ENCODE measurements at places on chromosomes 12 and 14. TPM values are rescaled to one million over a fixed set of nuclear protein-coding genes. Genes with fewer than 3 reads are reported as not detected.

- no peak for DNase-seq
Observed at GRCh38 chr14:56085471-56085870, 32.7 kb upstream of the PELI2 start.

DNA sequence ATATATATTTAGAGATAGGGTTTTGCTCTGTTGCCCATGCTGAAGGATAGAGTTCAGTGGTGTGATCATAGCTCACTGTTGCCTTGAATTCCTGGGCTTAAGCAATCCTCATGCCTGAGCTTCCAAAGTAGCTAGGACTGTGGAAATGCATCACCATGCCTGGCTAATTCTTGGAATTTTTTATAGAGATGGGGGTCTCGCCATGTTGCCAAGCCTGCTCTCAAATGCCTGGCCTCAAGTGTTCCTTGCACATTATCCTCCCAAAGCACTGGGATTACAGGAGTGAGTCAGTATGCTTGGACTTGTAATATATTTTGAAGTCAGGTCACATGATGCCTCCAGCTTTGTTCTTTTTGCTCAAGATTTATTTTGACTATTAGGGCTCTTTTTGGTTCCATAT, 178.0 kb downstream of the RPAP3 start:
- no peak for DNase-seq

- DNase-seq = no peak
Observed at GRCh38 chr12:77924703-77925102, 94.0 kb downstream of the NAV3 start.

DNA sequence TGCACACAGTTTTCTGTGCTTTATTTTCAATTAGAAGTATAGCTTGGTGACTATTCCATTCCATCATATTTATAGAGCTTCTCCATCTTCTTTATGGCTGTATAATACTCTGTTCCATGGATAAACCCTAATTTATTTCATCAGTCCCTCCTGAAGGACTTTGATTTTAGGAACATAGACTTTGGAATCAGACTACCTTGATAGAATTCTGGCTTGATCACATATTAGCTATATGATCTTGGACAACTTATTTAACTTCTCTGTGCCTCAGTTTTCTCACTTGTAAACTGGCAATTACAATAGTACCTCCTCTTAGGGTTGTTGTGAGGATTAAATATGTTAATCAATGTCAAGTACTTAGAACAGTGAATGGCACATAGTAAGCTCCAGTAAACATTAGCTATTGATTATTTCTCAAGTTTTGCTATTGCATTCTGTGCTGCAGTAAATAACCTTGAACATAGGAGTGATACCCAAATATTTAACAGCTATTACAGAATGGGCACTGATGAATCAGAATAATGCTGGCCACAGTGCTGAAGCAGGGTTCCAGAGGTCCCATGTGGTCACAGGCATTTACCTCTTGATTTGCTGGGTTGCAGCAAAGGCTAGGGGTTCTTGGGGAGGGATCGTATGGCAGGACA, 12.2 kb upstream of the NR1H4 start:
- no peak for DNase-seq

- no peak for DNase-seq
Observed at GRCh38 chr12:109888179-109889020, 8.1 kb upstream of the GLTP start.

DNA sequence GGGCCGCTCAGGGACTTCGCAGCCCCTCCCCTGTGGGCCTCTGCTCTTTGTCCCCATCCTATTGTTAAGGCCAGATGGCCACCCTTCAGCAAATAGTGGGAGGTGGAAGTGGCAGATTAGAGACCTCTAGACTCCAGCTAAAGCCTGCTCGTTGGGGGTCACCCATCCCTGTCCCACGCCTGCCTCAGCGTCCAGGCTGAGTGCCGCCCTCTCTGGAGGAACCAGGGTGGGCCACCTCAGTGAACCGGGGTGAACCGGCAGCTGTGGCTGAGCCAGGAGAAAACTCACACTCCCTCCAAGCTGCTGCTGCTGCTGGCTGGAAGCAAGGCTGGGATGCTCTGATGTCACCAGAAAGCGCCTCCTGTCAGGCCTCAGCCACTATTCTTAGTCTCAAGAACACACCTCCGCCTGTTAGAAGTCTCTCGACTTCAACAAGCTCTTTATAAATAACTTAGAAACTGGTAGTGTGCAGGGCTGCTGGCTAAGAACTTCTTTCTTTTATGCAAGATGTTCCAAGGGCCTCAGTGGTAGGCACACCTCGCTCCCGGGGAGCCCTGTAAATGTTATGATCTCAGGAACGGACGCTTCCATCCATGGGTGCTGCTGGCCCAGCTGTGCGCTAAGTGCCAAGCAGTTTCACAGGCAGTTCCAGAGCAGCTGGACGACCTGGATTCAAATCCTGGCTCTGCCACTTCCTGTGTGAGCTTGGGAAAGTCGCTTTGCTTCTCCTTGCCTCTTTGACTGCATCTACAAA, 19.8 kb upstream of the TESC start:
- DNase-seq = no peak

DNA sequence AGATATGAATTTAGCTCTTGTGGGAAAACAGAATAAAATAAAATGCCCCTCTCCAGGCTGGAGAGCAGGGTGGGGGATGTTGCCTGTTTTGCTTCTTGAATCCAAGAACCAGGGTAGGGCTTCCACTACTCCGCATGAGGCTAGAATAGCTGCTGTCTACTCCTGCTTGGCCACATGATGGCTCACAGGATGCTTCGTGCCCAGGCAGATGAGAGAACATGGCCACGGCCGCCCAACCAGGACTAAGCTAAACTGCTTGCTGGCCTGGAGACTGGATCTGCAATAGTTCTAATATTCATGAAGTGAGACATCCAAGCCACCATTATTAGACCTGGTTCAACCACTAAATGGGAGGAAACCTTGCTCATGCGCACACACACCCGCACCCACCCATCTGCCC, 122.2 kb upstream of the METAP2 start:
- DNase-seq = peak; percentile 55

MYH6 gene
- not detected for total RNA-seq

MUCL1 gene
- not detected for total RNA-seq

TMEM263 gene
- 23.2 TPM for total RNA-seq

SPTB gene
- total RNA-seq = 0.35 TPM

SLC10A1 gene
- total RNA-seq = 117 TPM

DENND5B gene
- total RNA-seq = 18.6 TPM

Data from left lobe of liver (tissue), 2 donors.